Activated CD4-positive, alpha-beta memory T cell treated with anti-CD3 and anti-CD28 coated beads for 36 hours (primary cell): ENCODE measurements at places on chromosomes 3 and 15. TPM values are rescaled to one million over a fixed set of nuclear protein-coding genes. Genes with fewer than 3 reads are reported as not detected.

Gene NME9
- 0.58 TPM for total RNA-seq

Gene STXBP5L
- not detected for total RNA-seq

Gene TTC23
- 4.1 TPM for total RNA-seq

DNA sequence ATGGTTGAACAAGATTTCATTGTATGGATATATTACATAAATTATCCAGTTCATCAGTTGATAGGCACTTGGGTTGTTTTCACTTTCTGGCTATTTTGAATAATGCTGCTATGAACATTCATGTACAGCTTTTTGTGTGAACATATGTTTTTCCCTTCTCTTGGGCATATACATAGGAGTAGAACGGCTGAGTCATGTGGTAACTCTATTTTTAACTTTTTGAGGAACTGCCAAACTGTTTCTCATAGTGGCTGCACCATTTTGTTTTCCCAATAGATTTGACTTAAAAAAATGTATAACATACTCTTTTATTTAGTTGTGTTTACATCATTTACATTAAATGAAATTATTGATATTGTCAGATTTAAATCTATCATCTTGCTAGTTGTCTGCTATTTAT is 28.8 kb upstream of the RFX7 start:
- no peak for DNase-seq

DNA sequence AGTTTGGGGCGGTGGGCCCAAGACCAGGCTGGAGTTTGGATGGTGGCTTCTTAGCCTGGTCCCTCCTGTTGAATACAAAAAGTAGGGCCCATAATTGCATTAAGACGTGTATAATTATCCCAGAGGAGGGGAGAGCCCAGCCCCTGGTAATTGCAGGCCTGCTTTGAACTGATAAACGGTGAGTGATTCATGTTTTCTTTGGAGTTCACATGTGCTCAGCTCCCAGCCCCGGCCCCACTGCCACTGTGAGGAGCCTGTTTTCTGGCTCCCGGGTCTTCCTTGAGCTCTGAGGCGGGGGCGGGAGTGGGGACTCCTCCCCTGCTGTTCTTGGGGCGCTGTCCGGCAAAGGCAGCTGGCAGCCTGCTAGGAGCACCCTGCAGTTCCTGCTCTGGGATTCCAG is 3.1 kb downstream of the PLXNA1 start:
- no peak for DNase-seq

DNA sequence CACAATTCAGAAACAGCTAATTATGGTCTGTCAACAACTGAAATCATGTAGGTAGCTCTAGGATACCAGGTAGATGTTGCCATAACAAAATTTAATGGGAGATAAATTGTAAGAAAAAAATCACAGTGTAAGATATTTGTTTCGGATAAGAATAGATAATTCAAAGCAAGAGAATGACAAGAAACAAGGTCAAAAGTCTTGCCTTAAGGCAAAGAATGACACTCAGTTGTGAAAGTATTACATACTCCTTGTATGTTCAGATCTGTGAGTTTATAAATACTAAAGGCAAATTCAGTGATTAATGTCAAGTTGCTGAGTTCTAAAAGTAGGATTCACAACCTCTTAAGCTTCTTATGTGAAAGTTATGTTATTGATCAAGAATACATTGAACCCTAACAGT is 772.2 kb upstream of the SGO1 start:
- DNase-seq = no peak

GRCh38 chr15:63832620-63833019 is 1.1 kb downstream of the HERC1 start:
- DNase-seq = no peak

GRCh38 chr15:64902863-64903262 is 8.8 kb upstream of the ANKDD1A start:
- DNase-seq = no peak
